ENCODE measurements at places on chromosomes 1 and 21. TPM values are rescaled to one million over a fixed set of nuclear protein-coding genes. Genes with fewer than 3 reads are reported as not detected.

UTS2 gene
- total RNA-seq = not detected

RAB29 gene
- total RNA-seq = 6.5 TPM

IL22RA1 gene
- total RNA-seq = not detected

CLDN17 gene
- not detected for total RNA-seq

SLAMF9 gene
- not detected for total RNA-seq

SLC16A4 gene
- total RNA-seq = 4.1 TPM

PARK7 gene
- 160 TPM for total RNA-seq

EPHA2 gene
- 1.2 TPM for total RNA-seq

ADAMTS4 gene
- 0.41 TPM for total RNA-seq

DDR2 gene
- 4.1 TPM for total RNA-seq

TAL1 gene
- total RNA-seq = 1.2 TPM

VAMP4 gene
- total RNA-seq = 27.7 TPM

TMEM125 gene
- total RNA-seq = 0.82 TPM

PHGDH gene
- 13.0 TPM for total RNA-seq

IKBKE gene
- total RNA-seq = 0.41 TPM

CHRM3 gene
- 39.1 TPM for total RNA-seq

KIF21B gene
- total RNA-seq = 127 TPM

EYA3 gene
- 9.4 TPM for total RNA-seq

All from frontal cortex (tissue), 4 donors.